ENCODE measurements at places on chromosomes 7 and 10.

DNA sequence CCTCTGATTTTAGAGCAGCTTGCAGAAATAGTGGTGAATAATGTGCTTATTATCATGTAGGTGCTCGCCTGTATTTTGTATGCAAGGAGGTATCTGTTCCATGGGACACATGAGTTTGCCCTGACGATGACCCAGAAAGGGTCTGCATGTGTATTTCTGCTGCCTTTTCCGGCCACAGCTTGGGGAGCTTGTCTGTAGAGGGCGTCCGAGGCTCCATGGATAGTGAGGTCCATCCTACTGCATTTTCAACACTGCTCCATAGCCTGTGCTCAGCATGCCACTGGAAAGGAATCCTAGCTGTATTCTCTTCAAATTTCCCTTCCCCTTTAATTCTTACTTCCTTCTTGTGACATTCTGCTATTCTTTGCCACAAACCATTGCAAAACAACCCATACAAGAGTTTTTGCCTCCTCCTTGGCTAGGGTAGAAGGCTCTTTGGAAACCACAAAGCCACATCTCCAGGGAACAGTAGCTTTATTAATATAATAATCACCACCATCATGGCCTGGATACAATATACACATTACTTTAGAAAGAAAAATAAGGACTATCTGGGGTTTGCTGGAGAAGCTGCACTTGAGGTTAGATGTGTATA is 127.7 kb downstream of the DYNC1I1 start:
- no peak for DNase-seq

- no peak for DNase-seq
These were observed 108.8 kb upstream of the CSTF2T start for GRCh38 chr10:51808187-51808586.

DNA sequence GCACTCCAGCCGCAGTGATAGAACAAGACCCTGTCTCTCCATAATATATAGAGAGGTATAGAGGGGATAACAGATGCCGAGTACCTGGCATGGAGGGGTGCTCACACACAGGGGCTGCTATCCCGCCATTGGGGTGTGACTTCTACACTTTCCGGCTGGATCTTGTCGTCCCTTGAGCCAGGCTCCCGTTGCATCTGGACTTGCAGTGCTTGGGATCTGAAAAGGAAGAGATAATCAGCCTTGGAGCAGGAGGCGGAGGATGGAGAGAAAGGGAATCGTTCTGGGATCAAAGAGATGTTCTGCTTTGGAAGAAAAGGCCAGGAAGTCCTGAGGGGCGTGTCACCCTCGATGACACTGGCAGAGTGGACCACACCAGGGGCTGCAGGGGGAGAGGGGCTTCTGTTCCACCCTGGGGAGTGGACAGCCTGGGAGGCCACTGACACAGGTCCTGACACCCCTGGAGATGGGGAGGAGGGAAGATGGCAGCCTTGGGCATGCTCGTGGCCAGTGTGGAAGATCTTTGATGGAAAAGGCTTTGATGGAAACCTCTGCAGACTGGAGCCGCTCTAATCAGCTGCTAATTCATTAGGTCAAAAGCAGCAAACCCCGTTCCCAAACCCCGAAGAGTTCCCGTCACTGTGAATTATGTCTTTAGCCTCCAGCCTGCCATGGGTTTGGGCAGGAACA is 85.1 kb downstream of the CARD11 start:
- DNase-seq = no peak

DNA sequence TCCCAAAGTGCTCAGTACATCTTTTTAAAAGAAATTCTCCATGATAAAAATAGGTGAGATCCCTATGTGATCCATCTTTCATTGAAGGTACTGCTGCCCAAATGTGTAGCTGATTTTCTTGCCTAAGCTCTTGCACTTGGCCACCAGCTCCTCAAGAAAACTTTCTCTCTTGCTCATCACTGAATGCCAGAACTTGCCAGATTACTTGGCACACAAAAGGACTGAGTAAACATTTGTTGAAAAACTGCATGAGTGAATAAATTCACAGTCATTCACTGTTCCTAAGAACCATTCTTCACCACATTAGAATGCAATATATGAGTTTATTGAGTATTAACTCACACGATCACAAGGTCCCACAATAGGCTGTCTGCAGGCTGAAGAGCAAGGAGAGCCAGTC is 99.9 kb downstream of the TRIL start:
- DNase-seq = no peak

GRCh38 chr10:120607710-120608703 is 151.0 kb downstream of the PLPP4 start:
- DNase-seq = no peak

DNA sequence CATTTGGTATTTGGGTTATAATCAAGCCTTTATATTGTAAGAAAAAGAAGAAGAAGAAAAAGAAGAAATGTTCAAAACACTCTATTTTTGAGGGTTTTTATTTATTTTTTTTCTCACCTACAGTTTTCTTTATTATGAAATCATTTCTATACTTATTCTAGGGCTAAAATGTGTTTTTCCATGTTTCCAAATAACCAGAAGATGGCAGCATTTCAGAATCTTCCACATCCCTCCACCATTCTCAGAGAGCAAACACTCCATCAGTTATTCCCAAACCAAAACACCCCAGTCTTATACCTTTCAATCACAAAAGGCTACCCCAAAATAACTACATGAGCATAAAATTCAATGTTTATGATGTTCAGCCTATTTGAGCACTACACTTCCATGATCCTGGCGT is 38.7 kb upstream of the PPP1R17 start:
- DNase-seq = no peak

DNA sequence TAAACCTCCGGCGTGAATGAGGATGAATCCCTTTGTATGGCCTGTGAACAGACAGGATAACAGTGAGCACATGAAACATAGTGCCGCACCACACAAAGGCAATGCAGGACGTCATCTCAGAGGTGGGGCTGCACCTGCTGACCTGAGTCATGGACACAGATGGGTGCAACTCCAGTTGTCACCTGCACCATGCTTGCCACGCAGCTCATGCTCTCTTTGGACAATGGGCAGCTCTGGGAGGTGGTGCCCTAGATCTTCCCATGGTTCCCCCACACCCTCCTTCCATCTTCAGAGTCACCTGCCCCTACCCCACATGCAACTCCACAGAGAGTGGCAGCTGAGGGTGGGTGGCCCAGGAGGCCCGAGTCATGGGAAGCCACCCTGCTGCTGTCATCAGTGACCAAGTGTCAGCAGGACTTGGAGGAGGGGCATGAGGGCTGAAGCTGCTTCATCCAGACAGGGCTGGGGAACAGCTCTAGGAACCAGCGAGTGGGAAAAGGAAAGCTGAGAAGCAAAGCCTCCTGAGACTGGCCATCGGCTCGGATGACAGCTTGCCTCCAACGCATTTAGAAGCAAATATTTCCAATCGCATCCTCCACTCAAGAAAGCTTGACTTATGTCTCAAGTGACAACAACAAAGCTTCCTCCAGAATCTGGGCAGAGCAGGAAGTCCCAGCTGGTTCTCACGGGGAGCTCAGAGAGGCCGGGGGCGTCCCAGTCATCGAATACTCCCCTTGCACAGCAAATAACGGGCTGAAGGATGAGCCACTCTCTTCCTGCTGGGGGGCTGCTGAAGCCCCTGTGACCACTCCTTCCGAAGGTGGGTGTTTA is 27.1 kb downstream of the VIPR2 start:
- peak; percentile 44 for DNase-seq

GRCh38 chr10:59892697-59893096 is 13.7 kb downstream of the CCDC6 start:
- DNase-seq = no peak

DNA sequence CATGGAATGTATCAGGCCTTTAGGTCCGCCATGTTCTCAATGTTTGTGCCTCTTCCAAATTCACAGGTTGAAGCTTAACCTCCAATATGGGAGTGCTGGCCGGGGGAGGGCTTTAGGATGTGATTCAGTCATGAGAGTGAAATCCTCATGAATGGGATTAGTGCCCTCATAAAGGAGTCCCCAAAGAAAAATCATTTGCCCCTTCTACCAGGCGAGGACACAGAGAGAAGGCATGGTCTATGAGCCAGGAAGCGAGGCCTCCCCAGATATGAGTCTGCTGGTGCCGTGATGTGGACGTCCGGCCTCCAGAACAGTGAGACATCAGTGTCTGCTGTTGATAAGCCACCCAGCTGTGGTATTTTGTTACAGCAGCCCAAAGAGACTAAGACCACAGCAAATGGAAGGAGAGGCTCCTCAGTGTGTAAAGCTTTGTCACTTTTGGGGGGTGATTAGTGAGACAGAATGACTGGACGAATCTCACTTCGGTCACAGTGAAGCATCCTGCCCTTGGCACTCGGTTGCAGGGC is 231.3 kb upstream of the KLF6 start:
- no peak for DNase-seq

DNA sequence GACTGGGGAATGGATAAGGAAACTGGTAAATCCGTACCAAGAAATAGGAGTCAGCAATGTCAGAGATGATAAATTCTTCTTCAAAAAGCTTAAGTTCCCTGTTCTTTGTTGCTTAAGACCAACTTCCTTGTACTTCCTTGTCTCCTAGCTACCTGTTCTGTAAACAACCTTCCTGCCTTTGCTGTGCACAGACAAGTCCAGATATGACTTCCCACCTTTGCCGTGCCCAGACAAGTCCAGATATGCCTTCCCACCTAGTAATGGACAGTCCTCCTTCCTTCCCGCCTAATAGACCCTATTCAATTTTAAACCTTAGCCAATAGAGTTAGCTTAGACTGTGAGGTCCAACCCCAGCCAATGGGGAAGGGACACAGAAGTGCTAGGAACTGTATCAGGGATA is 2.5 kb upstream of the ZNF33A start:
- no peak for DNase-seq

GRCh38 chr7:111730476-111731300 is 168.4 kb upstream of the IMMP2L start:
- no peak for DNase-seq

- DNase-seq = peak; percentile 38
These were observed 1.3 kb downstream of the ZNRF2 start for GRCh38 chr7:30285536-30286284.

GRCh38 chr7:132082394-132082793 is 493.9 kb downstream of the PLXNA4 start:
- no peak for DNase-seq

DNA sequence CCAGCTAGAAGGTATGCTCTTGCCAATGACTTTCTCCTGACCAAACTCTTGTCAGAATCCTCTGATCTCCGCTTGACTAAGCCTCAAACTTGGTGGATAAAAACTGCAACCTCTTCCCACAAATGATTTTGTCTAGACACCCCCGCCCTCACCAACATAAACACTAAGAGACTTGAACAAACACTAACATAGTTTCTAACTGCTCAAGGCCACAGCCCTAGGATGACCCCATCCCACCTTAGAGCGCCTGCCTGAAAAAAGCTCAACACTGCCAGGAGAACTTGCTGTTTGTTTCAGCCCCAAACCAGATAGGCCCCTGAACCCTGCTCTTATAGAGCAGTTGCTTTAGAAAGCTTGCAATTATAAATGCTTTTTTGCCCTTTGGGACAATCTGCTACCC is 71.8 kb downstream of the LRRN3 start:
- no peak for DNase-seq

GRCh38 chr10:86336341-86336740 is 30.3 kb downstream of the GRID1 start:
- DNase-seq = no peak

DNA sequence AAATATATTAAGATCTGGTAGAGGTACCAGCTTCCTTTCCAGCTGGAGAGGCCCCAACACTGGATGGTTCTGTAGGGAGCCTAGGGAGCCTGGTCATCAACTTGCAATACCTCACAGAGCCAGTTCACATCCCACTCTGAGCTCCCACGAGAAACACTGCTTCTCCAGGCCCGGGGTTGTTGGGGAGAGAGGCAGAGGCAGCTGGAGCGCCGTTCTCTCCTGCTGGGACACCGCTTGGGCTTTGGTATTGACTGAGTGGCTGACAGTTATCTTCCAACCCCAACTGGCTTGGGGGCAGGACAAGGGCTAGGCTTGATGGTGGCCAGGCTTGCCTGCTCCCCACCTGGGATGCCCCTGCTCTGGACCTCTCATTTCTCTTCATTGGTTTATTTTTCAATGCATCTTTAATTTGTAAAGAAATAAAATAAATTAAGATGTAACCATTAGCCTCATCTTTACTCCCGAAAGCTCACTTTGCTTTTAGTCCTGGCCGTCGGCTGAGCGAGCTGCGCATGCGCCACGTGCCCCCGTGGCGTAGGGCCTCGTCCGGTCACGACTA is 10.0 kb upstream of the CHCHD1 start:
- peak; percentile 87 for DNase-seq

DNA sequence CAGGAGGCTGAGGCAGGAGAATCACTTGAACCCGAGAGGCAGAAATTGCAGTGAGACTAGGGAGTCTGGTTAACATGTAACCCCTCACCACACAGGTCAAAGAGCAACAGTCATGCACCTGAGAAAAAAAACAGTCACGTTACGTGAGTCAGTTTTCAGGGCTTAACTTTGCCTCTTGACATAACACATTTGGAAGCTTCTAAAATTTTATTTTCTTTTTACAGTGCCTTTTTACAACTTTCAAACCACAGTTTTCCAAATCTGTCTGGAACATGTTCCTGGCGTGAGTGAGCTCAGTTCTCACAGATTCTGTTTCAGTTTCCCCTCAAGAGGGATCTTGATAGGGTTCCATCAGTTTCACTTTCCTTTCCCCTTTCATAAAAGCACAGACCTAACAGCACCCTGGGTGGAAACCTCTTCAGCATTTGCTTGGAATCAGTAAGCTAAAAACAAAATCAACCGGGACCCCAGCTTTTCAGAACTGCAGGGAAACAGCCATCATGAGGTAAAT is 4.4 kb downstream of the IFIT3 start:
- no peak for DNase-seq

DNA sequence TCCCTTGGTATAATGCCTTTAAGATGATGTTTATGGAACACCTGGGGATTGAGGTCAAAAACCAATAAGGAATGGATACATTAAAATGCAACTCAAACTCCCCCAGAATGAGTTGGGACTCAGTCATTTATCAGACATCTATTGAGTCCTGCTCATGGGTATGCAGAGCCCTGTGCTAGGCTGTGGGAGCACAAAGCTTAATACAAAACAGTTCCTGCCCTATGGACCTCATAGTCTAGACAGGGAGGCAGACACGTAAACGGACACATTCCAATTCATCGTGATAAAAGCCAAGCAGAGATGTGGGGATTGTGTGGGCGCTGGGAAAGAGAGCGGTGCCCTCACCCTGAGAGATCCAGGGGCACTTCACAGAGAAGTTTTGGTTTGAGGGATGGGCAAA is 181.7 kb downstream of the PTEN start:
- DNase-seq = no peak

- no peak for DNase-seq
These were observed 145.0 kb upstream of the CHST15 start for GRCh38 chr10:124238367-124238766.

- no peak for DNase-seq
These were observed 49.5 kb downstream of the VSTM2A start for GRCh38 chr7:54591404-54592386.

Data from left kidney (tissue), 8 donors.